Stomach (tissue), 19 donors: ENCODE measurements at places on chromosomes 13 and 19. TPM values are rescaled to one million over a fixed set of nuclear protein-coding genes. Genes with fewer than 3 reads are reported as not detected.

The GEMIN7 gene
- total RNA-seq, result 9.2 TPM

- no peaks in the 10 kb centered on the region for H3K27me3 ChIP-seq
- H3K27ac ChIP-seq, result peak overlapping the region; percentile 93
- peak overlapping the region; percentile 76 for H3K4me3 ChIP-seq
- H3K4me1 ChIP-seq, result peaks cover 56% of the 10 kb centered on the region
- no peaks in the 10 kb centered on the region for H3K36me3 ChIP-seq
Measured at GRCh38 chr19:23394511-23394910, 760 bp downstream of the ZNF91 start.

DNA sequence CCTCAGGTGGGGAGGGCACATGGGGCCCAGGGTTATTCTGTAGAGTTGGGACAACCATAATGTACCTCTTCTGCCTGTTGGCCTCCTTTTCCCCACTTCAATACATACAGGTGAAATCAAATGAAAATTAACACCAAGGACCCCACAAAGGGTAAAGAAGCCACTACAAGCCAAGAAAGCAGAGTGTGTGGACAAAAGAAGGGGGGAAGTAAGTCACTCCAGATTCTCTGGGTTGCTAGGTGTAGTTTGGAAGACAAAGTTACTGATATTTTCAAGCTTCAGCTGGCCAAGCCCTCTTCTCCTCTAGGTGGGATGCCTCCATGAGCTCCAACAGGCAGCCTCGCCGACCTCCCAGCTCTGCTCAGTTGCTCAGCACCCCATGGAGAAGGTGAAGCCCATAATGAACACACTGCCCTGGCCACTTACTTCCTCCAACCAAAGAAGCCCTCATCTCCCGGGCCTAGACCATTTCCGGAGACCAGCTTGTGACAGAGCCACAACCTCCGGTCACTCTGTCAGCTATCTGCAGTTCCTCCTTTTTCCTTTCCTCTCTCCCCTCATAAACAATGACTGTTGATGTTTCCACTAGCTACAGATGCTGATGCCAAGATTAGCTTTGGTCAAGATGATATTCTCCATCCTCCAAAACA, 66.8 kb upstream of the MED4 start:
- peaks cover 10% of the 10 kb centered on the region for H3K4me1 ChIP-seq
- no peak overlapping the region for H3K27ac ChIP-seq
- peak; percentile 36 for DNase-seq
- no peaks in the 10 kb centered on the region for H3K36me3 ChIP-seq

GRCh38 chr19:47470447-47471195, 1.1 kb downstream of the SLC8A2 start:
- H3K36me3 ChIP-seq, result peaks cover 6% of the 10 kb centered on the region
- H3K4me3 ChIP-seq, result peak overlapping the region; percentile 32
- no peaks in the 10 kb centered on the region for H3K4me1 ChIP-seq
- no peak overlapping the region for H3K27ac ChIP-seq
- DNase-seq, result no peak

DNA sequence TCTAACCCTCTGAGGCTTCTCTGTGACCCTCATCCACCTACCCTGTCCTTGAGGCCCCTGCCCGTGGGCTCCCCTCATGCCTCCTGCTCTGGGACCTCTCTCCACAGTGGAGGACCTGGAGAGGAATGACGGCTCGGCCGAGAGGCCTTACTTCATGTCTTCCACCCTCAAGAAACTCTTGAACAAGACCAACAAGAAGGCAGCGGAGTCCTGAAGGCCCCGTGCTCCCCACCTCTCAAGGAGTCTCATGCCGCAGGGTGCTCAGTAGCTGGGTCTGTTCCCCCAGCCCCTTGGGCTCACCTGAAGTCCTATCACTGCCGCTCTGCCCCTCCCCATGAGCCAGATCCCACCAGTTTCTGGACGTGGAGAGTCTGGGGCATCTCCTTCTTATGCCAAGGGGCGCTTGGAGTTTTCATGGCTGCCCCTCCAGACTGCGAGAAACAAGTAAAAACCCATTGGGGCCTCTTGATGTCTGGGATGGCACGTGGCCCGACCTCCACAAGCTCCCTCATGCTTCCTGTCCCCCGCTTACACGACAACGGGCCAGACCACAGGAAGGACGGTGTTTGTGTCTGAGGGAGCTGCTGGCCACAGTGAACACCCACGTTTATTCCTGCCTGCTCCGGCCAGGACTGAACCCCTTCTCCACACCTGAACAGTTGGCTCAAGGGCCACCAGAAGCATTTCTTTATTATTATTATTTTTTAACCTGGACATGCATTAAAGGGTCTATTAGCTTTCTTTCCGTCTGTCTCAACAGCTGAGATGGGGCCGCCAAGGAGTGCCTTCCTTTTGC, 10.8 kb upstream of the ILF3 start:
- no peak overlapping the region for H3K4me3 ChIP-seq
- H3K36me3 ChIP-seq, result peaks cover 55% of the 10 kb centered on the region
- H3K27me3 ChIP-seq, result no peaks in the 10 kb centered on the region
- H3K4me1 ChIP-seq, result peaks cover 42% of the 10 kb centered on the region

The CASP14 gene
- total RNA-seq, result not detected

DNA sequence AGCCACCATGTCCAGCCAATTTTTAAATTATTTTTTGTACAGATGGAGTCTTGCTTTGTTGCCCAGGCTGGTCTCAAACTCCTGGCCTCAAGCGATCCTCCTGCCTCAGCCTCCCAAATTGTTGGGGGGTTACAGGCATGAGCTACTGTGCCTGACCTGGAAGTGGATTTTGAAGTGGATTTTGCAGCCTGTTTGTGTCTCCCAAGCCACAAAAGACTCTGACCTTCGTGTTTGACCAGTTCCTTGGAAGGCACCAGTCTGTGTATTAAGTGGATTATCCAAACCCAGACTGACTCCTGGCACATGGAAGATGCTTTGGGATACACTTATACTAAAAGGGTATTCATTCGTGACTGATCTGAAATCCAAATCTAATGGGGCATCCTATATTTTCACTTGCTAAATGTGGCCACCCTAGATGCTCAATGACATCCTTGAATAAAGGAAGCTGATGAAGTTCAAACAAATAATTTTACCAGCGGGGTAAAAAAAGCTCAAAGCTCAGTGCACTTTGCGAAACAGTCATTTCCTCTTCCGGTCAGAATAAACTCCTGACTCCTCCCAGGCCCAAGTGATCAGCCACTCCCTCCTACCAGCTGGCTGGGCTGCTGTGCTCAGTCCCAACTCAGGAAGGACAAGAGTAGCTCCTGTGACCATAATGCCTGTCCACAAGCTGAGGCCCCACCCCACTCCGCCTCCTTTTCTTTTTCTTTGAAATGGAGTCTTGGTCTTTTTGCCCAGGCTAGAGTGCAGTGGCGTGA, 32.6 kb upstream of the GATAD2A start:
- no peaks in the 10 kb centered on the region for H3K36me3 ChIP-seq
- H3K4me1 ChIP-seq, result peaks cover 18% of the 10 kb centered on the region
- no peaks in the 10 kb centered on the region for H3K27me3 ChIP-seq
- H3K4me3 ChIP-seq, result no peak overlapping the region

DNA sequence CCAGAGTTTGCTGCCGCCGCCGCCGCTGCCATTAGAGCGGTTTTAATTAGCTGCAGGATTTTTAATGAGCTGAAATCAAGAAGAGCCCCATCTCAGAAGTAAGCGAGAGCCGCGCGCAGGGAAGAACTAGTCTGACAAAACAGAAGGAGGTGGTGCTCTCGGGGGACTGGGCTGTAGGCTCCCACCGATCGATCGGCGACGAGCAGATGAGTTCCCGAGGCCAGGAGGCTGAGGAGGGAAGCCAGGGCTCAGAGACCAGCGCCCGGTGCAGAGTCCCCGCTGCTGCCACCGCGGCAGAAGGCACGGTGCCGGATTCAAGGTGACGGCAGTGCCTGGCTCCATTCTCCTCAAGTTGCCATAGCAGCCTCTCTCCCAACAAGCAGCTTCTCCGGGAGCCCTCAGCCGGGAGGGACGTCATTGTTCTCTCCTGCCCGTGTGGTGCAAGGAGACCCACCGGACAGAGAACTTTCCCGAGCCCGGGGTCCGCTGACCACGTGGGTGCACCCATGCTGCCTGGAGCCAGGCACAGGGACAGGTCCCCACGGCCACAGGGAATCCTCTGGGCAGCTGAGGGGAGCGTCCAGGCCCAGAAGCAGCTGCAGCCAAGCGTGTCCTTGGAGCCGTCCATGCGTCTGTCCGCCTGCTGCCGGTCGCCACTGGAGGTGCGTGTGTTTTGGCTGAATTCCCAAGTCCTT, 62.9 kb downstream of the CHST8 start:
- no peak overlapping the region for H3K27ac ChIP-seq
- peaks cover 81% of the 10 kb centered on the region for H3K27me3 ChIP-seq
- DNase-seq, result peak; percentile 22
- H3K4me1 ChIP-seq, result no peaks in the 10 kb centered on the region

The CHST8 gene
- not detected for total RNA-seq

The IGLON5 gene
- not detected for total RNA-seq

DNA sequence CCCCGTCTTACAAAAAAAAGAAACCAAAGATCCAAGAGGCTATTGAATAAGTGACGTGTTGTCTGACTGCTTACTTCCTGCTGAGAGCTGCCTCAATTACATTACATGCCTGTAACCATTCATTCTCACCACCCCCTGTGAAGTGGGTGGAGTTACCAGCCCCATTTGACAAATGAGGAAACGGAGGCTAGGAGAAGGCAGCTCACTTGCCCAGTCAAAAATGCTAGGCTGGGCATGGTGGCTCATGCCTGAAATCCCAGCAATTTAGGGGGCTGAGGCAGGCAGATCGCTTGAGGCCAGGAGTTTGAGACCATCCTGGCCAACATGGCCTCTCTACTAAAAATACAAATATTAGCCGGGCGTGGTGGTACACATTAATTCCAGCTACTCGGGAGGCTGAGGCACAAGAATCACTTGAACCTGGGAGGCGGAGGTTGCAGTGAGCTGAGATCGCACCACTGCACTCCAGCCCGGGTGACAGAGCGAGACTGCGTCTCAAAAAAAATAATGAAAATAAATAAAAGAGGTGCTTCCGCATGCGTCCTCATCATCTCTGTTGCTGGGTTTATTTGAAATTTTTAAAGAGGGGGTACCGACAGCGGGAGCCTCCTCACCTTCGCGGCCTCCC, 499 bp downstream of the LSM7 start:
- peaks cover 31% of the 10 kb centered on the region for H3K36me3 ChIP-seq
- H3K27ac ChIP-seq, result peak overlapping the region; percentile 92
- peak overlapping the region; percentile 92 for H3K4me3 ChIP-seq
- H3K27me3 ChIP-seq, result no peaks in the 10 kb centered on the region

The CYP4F3 gene
- total RNA-seq, result 4.9 TPM

The FUT2 gene
- 42.0 TPM for total RNA-seq

DNA sequence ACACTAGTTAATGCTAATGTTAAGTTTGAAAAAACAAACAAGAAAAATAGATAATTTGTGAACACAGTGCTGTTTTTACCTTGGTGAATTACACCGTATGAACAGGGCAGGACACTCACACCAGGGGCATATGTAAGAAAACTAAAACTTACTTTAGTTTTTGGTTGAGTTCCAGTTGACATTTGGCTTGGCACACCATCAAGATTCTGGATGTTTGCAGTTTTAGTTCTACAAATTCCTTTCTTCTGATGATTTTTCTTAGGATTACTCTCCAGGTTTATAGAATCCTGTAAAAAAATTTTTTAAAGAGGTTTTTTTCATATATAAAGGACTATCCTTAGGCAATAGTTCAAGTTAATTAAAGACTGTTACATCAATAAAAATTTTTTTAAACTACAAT, 238.5 kb upstream of the STARD13 start:
- no peaks in the 10 kb centered on the region for H3K36me3 ChIP-seq
- no peaks in the 10 kb centered on the region for H3K27me3 ChIP-seq
- DNase-seq, result no peak
- H3K4me1 ChIP-seq, result no peaks in the 10 kb centered on the region
- no peak overlapping the region for H3K27ac ChIP-seq

The ICAM3 gene
- 17.1 TPM for total RNA-seq

- no peaks in the 10 kb centered on the region for H3K27me3 ChIP-seq
- no peak overlapping the region for H3K27ac ChIP-seq
Measured at GRCh38 chr13:49641801-49642291, 13.5 kb downstream of the ARL11 start.
